ENCODE measurements at places on chromosomes 2 and 18.

DNA sequence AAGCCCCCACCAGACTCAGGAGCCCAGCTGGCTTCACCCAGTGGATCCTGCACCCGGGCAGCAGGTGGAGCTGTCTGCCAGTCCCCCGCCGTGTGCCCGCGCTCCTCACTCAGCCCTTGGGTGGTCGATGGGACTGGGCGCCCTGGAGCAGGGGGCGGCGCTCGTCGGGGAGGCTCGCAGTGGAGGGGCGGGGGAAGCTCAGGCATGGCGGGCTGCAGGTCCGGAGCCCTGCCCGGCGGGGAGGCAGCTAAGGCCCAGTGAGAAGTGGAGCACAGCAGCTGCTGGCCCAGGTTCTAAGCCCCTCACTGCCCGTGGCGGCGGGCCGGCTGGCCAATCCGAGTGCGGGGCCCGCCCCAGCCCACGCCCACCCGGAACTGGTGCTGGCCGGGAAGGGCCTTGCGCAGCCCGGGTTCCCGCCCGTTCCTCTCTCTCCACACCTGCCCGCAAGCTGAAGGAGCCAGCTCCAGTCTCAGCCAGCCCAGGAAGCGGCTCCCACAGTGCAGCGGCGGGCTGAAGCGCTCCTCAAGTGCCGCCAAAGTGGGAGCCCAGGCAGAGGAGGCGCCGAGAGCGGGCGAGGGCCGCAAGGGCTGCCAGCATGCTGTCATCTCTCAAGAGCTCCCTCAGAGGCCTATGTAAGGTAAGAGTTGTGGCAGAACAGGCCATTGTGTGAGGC is 1307.8 kb upstream of the TMEFF2 start:
- DNase-seq = no peak

DNA sequence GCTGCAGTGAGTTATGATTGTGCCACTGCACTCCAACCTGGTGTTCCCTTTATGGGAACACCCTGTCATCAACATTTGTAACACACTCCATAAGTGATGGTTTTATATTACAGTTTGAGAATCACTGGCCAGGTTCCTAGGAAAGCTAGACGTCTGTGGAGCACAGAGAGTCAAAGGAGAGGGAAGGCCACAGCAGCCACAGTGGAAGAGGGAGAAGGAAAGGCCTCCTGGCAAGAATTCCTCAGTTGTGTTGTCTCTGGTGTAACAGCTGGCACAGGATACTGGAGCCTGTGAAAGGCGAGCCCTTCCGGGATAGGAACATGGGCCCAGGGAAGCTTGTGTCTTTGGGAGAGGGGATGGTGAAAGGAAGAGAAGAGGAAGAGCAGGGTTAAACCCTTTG is 360.5 kb upstream of the PIK3C3 start:
- no peak for DNase-seq

DNA sequence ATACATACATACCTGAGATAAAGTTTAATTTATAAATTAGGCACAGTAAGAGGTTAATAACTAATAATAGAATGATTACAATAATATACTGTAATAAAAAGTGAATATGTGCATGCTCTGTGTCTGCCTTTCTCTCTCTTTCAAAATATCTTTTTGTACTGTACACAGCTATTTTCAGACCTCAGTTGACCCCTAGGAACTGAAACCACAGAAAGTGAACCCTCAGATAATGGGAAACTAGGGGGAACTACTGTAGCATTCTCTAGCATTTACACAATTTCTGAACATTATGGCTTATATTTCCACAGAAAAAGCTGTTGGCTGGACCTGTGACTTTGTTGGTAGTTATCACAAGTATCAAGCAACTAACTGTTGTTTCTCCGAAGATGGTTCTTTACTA is 25.9 kb downstream of the WDR75 start:
- no peak for DNase-seq

DNA sequence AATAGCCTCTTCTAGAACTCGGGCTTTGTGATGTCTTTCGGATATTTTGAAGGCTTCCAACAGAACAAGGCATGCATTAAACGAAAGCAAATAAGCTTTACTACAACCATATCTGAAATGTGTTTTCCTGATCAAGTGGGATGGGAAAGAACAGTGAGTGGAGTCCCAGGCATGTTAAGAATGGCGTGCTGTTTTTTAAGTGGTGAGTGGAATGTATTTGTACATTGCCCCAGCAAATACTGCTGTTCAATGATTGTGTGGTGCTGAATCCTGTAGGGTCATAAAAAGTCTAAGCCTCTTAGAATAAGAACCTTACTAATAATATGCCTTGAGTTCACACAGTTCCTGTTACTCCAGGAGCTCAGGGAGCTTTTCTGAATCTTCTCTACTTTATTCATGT is 52.5 kb downstream of the POMC start:
- no peak for DNase-seq

DNA sequence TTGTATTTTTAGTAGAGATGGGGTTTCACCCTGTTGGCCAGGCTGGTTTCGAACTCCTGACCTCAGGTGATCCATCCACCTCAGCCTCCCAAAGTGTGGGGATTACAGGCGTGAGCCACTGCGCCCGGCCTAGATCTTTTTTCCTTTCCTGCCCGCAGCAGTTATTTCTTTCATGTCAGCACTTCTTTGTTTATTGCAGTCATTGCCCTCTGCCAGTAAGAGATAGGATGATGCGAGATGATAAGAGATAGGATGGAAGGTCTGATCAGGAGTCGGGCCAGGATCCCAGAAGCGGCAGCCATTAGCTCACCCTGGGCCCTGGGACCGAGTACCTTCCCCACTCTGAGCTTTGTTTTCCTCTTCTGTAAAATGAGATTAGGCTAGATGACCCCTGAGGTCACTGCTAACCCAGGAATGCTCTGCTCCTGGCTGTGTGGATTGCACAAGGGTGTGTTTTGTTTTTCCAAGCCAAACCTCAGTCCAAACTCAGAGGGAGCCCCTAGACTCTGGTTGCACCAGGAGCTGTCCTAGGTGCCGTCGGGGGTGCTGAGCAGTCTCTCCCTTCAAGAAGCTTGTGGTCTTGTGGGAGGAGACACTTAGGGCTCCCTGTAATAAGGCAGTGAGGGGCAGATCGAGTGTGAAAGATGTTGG is 63.3 kb downstream of the LPIN1 start:
- no peak for DNase-seq

- no peak for DNase-seq
Measured at GRCh38 chr2:121233486-121234110, 51.4 kb downstream of the TFCP2L1 start.

DNA sequence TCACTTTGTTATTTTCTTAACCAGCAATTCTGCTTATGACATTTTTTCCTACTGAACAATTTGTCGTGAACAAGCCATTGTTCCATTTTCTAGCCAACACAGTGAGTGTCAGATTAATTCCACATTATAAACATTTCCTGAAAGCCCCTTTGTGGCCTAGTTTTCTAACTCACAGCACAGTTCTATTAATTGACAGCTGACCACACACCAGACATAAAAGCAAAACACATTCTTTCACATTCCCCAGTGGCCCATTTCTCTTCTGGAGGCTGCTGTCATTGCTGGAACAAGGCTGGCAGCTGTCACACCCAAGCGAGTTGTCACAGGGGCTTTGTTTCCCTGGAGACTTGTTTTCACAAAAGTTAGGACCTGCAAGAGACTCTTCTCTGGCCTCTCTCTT is 50.7 kb downstream of the RNF152 start:
- no peak for DNase-seq

DNA sequence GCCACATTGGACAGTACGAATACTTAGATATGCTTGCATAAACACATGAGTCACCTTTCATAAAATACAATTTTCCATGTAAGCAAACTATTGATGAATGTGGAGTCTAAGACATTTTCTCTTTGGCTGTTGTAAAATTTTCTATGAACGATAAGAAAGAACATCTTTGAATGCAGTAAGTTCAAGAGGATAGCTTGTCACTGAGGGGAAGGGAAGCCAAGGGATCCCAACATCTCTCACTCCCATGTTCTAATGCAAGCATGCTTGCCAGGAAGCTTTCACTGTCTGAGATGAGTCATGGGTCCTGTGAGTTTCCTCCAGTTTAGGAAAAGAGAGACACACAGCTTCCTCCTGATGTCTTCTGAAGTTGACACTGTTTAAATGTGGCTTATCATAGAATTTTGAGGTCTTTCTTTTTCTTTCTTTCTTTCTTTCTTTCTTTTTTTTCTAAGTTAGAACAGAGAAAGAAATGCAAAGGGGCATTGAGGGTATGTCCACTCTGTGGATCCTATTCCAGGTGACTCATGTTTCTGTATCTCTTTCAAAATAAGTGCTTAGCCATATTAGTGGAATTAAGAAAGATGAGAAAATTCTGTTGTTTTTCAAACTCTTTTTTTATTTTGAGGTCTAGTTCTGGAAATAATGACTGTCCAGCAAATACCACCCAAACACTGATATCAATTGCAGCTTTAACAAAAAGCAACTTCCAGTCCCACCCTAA is 146.6 kb downstream of the RDH14 start:
- DNase-seq = no peak

DNA sequence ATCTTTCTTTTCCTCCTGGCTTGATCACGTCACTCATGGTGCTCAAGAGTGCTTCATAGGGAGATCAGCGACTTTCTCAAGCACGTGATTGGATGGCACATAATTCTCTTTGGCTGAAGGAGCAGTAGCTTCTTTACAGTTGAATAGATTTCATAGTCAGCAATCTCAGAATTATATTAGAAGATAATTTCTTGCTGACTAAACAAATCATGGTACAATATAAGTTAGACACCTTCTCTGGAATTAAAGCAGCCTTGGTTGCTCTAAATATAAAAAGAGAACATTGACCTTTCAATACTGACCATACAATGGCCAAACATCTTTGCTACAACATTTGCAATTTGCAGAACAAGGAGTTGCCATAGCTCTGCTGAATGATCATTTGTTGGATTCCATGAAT is 238.5 kb upstream of the CHST9 start:
- DNase-seq = no peak

DNA sequence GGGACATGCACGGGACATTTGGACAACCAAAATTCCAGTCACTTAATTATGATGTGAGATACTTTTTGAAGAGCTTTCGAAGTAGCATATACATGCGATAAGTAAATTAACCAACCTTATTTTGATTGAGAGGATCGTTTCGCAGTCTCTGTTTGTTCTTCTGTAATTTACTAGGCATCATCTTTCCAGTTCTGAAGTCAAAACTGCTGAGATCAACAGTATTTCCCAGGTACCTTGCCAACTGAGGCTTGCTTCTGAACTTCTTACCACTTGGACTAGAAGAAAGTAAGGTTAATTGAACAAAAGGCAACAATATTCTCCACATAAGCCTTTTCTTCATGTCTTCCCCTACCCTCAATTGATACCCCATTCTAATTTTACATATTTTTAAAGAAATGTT is 19.6 kb downstream of the MBD2 start:
- DNase-seq = no peak

DNA sequence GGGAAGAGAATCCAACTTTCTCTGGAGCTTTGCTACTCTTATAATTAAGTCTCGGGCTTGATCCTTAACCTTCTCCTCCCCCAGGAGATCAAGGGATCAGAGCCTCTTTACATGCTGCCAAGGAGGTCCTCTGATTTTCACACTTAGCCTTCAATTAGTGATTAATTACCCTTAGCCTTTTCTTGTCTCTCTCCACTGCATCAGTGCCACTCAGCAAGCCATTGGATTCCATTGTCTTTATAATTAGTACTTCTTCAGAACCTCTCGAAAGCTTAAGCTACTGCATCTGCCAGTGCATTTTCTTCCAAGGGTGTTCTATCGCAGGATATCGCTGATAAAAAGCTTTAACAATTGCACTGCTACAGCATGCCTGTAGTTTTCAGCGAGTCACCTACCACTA is 477.0 kb upstream of the MEIS1 start:
- no peak for DNase-seq

DNA sequence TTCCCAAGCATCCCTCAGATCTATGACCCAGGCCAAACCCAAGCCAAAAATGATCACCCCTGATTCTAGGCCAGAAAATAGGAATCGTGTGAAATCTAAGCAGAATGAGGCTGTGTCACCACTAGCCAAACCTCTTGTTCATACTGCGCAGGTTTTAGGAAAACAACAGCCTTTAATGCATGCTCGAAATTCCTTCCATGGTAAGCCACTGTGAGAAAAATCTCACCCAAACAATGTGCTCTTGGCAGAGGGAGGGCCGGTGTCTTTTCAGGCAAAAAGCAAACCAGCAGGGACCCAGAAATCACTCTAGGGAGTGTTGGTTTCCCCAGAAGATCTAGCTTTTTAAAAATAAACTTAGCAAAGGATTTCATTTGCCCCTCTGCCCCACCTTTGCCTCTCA is 71.2 kb upstream of the FOSL2 start:
- no peak for DNase-seq

GRCh38 chr2:240878341-240878936 is 9.8 kb downstream of the AGXT start:
- DNase-seq = no peak

DNA sequence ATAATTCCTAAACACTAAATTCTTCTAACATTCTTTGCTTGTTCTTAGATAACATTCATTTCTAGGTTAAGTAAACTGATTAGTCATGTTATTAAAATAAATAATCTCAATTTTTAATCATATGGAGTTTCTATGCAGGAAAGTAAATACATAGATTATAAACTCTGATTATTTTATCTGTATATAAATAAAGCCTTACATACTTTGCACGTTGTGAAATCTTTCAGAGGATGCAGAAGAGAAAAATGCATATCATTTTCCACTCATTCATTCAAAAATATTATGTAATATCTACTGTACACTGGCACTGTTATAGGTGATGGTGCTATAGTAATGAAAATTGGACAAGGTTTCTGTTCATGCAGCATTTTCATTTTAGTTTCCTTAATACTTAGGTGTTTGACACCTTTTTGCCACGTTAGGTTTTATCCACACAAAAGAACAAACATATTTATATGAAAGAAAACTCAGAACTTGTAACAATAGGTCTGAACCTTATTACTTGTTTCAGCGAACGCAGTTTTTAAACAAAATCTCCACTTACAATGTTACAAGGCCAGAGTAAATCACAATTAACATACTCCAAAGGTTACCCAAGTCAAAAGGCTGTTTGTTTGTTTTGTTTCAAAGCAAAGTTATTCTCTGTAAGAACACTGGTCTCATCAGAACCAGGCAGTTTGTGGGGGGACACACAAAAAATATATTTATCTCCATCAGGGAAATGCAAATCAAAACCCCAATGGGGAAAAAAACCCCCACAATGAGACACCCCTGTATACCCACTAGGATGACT is 27.4 kb downstream of the ADAM17 start:
- no peak for DNase-seq

DNA sequence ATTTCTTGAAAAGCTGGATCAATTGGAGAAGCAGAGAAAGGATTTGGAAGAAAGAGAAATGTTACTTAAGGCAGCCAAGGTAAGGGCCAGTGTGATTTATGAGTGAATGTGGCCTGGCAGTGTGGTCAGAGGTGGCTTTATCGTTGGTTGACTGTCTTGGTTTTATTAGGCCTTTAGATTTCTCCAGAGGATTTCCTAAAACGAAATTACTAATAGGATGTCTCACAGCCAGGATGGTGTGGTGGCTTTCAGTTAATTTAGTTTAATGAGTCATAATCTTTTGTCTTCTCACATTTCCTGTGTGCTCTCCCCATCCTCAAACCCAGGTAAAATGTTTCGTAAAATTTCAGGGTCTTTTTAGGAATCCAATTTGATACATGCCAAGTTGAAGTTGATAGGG is 100.8 kb downstream of the TAF4B start:
- no peak for DNase-seq

GRCh38 chr2:241730671-241731293 is 3.6 kb upstream of the D2HGDH start:
- DNase-seq = no peak

- no peak for DNase-seq
Measured at GRCh38 chr18:3875376-3875775, 425.4 kb downstream of the TGIF1 start.

GRCh38 chr2:5540856-5541255 is 151.3 kb upstream of the SOX11 start:
- no peak for DNase-seq
